ENCODE measurements at places on chromosomes 5 and 9.
A peak's percentile ranks its signal among the peaks of the same experiment; 100 is the strongest.

GRCh38 chr5:97131921-97132320, 10.5 kb downstream of the LIX1 start:
- DNase-seq = no peak

GRCh38 chr5:661891-662750, 31.0 kb downstream of the TPPP start:
- DNase-seq = no peak

DNA sequence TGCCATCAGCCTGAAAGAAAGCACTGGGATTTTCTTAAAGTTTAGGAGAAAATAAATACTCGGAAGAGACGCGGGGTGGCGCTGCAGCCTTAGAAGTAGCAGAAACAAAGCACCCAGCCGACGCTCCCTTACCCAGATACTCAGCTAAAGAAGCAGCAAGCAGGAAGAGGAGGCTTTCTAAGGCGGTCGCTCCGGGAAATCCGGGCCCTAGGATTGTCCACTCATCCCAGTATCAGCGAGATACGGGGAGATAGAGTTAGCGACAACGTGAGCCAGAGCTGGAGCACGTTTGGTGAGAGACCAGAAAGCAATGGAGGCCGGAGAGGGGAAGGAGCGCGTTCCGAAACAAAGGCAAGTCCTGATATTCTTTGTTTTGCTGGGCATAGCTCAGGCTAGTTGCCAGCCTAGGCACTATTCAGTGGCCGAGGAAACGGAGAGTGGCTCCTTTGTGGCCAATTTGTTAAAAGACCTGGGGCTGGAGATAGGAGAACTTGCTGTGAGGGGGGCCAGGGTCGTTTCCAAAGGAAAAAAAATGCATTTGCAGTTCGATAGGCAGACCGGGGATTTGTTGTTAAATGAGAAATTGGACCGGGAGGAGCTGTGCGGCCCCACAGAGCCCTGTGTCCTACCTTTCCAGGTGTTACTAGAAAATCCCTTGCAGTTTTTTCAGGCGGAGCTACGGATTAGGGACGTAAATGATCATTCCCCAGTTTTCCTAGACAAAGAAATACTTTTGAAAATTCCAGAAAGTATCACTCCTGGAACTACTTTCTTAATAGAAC, at the start of gene PCDHB2:
TSS of gene PCDHB2 (plus strand) at position 135 of the 782 bp plus-strand sequence. CDS start at position 311, 176 bp downstream.
- peak; percentile 51 for DNase-seq

- DNase-seq = no peak
Observed at GRCh38 chr5:352639-353611, 31.4 kb downstream of the AHRR start.

GRCh38 chr5:160494451-160494850, 72.8 kb downstream of the PTTG1 start:
- DNase-seq = no peak

GRCh38 chr9:105333076-105333475, 88.6 kb downstream of the SLC44A1 start:
- peak; percentile 3 for DNase-seq
